Body of pancreas (tissue), 4 donors: ENCODE measurements at places on chromosomes 4 and X. TPM values are rescaled to one million over a fixed set of nuclear protein-coding genes. Genes with fewer than 3 reads are reported as not detected.

DNA sequence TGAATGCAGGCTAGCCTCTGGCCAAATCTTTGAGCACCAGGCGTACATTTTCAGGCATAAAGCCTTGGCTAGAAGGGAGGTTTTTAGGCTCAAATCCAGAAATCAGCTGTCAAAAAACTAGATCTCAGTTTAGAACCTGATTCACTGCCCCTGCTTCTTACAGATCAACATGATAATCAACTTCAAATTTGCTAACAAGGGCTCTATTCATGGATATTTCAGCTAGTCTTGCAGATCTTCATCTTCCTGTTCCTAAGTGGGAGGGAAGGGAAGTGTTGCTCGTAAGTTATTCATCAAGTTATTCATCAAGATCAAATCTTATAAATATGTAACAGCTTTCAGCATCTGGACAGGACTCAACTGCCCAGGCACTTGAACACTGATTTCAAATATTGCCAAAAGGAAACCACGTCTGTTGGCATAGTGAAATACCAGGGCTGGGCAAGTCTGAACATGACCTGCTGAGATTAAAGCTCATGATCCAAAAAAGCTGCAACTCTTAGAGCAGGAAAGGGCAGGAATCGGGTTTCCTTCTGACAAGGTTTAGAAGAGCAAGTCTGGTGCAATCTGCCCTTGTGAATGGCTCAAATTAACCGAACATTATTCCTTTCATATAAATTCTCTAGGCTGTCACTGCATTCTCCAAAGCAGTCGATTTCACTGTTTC, 200.3 kb downstream of the PDGFC start:
- peak overlapping the region; percentile 65 for H3K27ac ChIP-seq
- peaks cover 22% of the 10 kb centered on the region for H3K4me1 ChIP-seq
- no peaks in the 10 kb centered on the region for H3K36me3 ChIP-seq

The CLCN5 gene
- 5.2 TPM for total RNA-seq

DNA sequence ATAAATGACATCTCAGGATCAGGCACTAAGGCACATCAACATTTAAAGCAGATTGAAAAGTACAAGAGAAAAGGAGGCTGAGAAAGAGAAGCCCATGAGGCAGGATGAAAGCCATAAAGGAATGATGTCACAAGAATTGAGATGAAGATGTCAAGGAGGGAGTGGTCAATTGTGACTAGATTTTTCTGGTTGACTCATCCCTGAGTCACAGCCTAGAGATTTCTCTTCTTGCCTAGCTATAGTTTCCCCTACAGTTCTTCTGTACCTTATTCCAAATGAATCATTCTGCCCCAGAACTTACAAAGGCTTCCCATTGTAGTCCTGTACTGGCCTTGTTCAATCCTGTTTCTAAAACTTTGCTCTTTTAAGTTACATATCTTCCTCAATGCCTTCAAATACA, 3.4 kb upstream of the USP53 start:
- no peak overlapping the region for H3K27ac ChIP-seq
- no peaks in the 10 kb centered on the region for H3K36me3 ChIP-seq
- H3K4me1 ChIP-seq: peaks cover 7% of the 10 kb centered on the region
- no peaks in the 10 kb centered on the region for H3K27me3 ChIP-seq
- H3K4me3 ChIP-seq: no peak overlapping the region

DNA sequence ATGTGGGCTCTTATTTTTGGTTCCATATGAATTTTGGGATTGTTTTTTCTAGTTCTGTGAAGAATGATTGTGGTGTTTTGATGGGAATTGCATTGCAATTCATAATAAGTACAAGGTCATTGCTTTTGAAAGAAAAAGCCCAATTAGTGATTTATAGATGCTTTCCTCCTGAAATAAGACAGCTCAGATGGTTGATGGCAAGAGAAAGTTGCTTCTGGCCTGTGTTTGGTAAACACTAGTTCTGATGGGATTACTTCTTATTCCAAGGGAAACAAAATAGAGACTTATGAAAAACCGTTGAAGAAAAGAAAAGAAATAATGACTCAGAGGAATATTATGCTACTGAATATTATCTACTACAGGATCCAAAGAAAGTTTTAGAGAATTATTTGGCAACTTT, 144.9 kb downstream of the SPANXA1 start:
- no peaks in the 10 kb centered on the region for H3K27me3 ChIP-seq
- no peak overlapping the region for H3K27ac ChIP-seq
- no peaks in the 10 kb centered on the region for H3K4me1 ChIP-seq
- no peak for DNase-seq
- no peaks in the 10 kb centered on the region for H3K36me3 ChIP-seq
- no peak overlapping the region for H3K4me3 ChIP-seq

DNA sequence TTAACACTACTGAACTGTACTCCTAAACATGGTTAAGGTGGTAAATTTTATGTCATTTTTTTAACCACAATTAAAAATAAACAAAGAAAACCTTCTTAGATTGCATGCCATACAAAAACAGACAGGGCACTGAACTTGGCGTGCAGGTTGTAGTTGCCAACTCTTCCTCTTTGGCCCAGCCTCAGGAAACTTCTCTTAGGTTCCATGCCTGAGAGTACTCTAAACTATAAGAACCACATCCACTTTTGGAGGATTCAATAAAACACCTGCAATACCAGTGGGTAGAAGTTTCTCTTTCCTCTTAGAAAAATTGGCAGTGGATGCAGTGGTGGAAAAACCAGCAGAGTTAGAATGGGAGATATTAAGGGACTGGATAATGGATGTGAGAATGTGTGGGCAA, 103.4 kb downstream of the LUZP4 start:
- H3K4me1 ChIP-seq: no peaks in the 10 kb centered on the region
- no peak for DNase-seq
- H3K4me3 ChIP-seq: no peak overlapping the region
- no peaks in the 10 kb centered on the region for H3K27me3 ChIP-seq
- H3K27ac ChIP-seq: no peak overlapping the region

DNA sequence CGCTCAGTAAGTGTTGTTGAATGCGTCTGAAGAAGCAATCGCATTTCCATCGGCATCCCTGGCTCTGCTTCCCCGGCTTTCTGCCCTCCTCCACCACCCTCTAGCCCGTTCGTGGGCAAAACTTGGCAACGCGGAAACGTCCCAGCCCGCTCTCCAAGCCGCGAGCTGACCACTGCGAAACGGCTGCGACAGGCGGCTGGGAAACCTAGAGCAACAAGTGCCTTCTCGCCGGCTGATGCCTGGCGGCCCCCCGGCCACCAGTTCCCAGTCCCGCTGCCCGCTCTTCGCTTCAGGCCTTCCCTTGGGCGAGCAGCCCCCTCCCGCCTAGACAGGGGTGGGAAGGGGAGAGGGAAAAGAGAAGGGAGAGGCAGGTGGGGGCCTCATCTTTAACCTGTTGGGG, 837 bp downstream of the CITED1 start:
- H3K27ac ChIP-seq: no peak overlapping the region
- H3K4me3 ChIP-seq: no peak overlapping the region
- peaks cover 24% of the 10 kb centered on the region for H3K4me1 ChIP-seq
- no peak for DNase-seq

DNA sequence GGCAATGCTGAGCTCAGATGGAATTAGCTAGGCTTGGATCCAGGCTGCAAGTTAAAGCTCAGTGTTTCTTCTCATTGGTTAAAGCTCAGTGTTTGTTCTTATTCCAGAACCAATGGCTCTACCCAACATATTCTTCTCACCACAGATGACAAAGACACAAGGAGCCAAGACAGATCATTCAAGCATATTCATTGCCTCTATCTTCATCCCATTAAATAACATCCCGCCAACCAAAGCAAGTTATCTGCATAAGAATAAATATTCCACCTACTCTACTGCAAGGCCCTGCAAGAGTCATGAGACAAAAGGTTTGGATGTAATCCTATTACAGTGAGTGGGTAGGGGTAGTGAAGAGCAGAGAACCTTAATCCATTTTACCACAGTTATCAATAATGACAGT, 766.5 kb downstream of the C4orf33 start:
- H3K36me3 ChIP-seq: no peaks in the 10 kb centered on the region
- H3K4me1 ChIP-seq: no peaks in the 10 kb centered on the region
- H3K27ac ChIP-seq: no peak overlapping the region
- no peaks in the 10 kb centered on the region for H3K27me3 ChIP-seq
- no peak overlapping the region for H3K4me3 ChIP-seq

DNA sequence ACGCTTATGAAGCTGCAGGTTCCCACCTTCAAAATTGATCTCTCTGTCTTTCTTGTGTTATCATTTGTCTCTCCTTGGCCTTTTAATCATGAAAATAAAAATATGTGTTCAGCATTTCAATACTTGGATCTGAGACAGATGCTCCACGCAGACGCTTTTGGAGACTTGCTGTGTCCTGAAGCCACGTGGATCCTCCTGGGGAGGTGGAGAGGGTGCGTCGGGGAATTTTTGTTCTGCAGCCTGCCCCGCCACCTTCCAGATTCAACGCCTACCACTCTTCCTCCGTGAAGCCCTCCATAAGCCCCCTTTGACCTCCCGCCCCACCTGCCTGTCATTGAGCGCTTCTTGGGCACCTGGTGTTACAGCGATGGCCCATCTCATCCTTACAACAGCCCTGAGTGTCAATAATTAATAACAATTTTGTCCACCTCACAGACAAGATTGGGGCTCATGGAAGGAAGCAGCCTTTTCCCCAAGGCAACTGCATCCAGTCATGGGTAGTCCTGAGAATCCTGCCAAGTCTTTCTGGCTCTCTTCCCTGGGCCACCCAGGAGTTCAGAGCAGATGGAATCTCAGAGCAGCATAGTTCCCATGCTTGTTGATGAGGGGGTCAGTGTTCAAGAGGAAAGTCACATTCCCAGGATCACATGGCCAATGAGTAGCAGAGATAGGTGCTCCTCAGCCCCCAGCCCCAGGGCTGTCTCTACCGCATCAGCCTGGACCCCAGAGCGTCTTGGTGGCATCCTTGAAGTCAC, 172.6 kb upstream of the PSAPL1 start:
- H3K4me3 ChIP-seq: no peak overlapping the region
- no peak overlapping the region for H3K27ac ChIP-seq
- H3K4me1 ChIP-seq: no peaks in the 10 kb centered on the region
- no peaks in the 10 kb centered on the region for H3K36me3 ChIP-seq
